ENCODE measurements at places on chromosomes 4 and X.

DNA sequence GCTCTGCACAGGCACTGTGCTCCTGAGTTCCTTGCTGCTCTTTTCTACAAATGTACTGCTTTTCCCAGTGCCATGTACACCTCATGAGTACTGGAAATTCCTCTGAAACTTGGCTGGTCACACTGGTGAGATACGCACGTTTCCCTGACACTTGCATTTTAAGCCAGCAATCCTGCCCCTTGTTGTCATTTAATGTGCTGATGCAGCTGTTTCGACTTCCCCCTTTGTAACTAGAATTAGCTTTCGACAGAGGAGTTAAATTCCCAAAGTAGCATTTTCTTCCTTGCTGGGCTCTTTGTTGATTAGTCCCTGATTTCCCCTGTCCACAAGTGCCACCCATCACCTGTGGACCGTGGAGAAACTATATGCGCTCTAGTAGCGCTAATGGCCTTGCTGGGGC is 77.5 kb downstream of the IQCM start:
- no peak for DNase-seq

GRCh38 chr4:123785538-123785937 is 388.9 kb downstream of the SPRY1 start:
- DNase-seq, result no peak

DNA sequence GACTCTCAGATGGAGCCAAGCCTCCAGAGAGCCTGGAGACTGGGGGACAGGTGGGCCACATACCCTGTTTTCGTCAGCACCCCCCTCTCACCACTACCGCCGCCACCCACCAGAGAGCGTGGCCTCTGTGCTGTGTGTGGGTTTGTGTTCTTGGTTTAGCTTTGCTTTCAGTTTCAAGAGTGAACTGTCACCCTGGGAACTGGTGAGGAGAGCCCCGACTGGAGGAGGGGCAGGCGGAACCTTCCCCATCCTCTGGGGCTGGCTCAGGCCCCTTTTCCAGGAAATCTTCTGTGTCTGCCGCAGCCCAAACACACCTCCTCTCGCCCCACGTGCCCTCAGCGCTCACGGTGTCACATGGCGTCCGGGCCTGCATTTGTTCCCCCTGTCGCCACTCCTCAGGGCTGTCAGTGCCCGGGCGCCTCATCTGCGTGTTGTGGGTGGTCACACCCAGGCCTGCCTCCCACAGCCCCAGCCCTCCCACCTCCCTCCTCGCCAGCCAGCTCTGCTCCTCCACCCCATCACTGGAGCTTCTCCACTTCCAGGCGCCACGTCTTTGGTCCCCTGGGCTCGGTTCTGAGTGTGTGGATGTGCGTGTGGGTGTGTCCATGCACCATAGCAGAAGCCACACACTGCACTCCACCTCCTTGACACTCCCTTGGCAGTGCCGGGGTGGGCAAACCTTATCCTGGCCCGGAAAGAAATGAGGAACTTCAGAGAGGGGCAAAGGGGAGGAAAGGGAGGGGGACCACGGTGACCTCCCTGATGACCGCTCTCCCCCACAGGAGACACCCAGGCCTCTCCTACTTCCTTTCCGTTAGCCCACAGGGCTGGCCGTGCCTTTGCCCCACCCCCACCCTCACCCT is 27.8 kb downstream of the ELF4 start:
- no peak for DNase-seq

GRCh38 chr4:10201381-10202223 is 85.0 kb upstream of the WDR1 start:
- DNase-seq, result no peak

DNA sequence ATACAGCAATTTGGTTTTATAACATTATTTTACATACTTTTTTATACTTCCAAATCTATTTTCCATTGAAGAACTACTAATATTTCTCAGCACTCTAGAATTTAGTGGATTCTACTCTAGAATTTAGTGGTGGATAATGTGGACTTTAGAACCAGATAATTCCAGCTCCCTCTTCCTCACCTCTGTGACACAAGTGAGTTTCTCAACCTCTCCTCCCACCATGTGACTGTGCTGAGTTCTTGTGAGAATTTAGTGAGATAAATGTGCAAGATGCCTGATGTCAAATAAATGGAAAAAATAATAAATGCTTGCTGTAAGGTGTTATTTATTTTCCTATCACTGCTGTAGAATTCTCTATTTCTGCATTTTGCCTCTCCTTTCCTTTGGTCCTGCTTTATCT is 107.3 kb downstream of the CPEB2 start:
- no peak for DNase-seq

GRCh38 chr4:25859429-25860148 is 3.2 kb downstream of the SEL1L3 start:
- no peak for DNase-seq

DNA sequence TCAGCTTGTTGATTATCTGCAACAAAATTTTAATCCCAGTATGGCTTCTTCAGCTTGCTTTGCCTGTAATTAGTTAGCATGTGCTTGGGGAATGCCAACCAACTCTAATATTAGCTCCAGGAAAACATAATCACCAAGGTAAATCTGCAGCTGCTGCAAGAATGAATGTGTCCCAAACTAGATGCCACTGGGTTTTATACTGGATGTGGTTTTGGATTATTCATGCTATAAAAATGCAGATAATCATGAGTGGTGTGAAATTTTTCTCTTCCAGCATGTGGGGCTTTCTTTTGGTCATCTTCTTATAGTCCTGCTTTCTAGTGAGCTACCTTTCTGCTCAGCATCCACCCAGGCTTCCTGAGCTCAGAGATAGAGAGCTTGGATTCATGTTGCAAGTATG is 295.9 kb upstream of the CASK start:
- no peak for DNase-seq

DNA sequence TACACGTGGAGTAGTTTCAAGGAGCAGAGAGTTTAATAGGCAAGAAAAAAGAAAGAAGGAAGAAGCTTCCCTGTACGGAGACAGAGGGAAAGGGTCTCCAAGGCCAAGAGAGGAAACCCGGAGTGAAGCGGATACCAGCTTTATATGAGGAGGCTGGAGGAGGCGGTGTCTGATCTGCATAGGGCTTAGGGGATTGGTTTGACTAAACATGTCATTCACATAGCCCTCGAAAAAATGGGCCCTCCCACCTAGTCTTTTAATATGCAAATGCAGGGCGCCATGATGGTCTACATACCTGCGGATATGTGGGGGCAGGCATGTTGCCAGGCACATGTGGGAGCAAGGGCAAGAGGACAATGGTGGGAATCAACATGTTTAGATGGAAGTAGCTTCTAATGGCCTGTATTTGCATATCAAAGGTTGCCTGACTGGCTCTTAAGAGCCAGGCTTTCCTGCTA is 103.1 kb upstream of the UGT8 start:
- DNase-seq, result no peak

DNA sequence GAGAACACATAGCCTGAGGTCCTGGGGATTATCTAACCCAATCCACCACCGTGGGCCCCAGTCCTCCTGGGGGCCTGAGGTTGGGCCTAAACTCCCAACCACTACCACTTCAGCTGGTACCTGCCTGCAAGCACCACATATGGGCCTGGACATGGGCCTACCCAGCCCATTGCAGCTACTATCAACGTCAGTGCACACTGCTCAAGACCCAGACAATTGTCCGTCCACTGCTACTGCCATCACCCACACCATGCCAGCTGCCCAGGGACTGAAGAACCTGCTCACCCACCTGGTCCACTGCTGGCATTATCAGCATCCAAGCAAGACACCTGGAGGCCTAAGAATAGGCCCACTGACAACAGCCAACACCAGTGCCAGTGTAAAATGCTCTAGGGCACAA is 88.1 kb downstream of the COL4A5 start:
- DNase-seq, result no peak

DNA sequence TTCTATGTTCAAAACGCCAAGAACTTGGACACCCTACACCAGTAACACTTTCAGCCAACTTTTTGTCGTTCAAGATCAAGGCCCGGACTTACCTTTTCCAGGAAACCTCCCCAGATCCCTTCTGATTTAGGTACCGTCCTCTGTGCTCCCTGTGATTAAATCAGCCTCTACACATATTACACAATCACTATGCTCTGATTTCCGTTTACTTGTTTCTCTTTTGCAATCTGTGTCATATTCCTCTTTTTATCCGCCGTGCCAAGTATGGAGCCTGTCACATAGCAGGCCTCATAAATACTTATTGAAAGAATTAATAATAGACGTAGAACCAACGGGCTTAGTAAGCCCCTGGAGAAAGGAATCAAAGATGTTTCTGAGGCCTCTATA is 722 bp upstream of the TMEM33 start:
- no peak for DNase-seq

- no peak for DNase-seq
Measured at GRCh38 chr4:1470816-1471442, 64.7 kb upstream of the NKX1-1 start.

GRCh38 chr4:182538031-182538430 is 294.8 kb downstream of the TENM3 start:
- no peak for DNase-seq

DNA sequence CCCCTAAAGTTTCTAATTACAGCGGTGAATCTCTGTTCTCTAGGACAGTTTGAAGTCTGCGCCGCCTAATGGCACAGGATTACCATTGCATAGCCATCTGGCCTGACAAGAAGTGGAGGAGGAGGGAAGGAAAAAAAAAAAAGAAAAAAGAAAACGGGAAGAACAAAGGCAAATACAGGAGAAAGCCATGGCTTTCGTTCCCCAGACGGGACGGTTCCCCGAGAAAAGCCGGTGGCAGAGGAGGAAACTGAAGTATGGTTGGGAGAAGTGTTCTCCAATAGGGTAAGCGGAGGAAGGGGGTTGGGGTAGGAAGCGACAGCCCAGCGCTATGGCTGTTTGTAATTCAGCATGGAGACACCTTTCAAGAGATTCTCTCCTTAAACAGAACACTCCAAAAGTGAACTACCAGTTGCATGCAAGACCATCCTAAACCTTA is 80.8 kb downstream of the HMGN5 start:
- DNase-seq, result no peak

- DNase-seq, result no peak
Measured at GRCh38 chr4:130424211-130424610, 1328.3 kb downstream of the C4orf33 start.

DNA sequence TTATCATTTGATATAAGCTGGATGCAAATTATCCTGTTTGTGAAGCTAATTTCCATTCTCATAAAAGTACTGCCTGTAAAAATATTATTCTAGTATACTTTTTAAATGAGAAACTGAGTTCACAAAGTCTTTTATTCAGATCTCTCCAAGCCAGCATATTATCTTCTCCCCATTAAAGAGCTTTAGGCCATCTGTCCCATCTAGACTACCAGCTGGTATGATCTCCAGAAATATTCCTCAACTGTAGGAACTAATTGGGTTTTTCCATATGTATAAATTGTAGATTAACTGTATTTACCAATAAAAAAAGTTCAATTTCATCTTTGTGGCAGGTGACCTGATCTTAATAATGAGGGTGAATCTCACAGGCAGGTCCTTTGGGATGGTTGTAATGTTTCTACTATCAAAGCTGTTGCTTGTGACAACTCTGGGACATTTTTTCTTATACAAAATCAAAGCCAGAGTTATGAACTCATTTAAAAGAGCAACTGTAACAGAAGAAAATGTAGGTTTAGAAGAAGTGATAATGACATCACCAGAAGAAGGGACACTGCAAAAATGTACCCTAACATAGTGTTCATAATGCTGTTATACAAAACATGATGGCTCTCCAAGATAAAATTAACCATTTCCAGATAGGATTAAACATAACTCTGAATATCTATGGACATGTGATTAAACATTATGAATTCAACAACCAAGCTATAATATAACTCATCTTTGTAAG is 132.8 kb downstream of the KCNIP4 start:
- DNase-seq, result no peak

- no peak for DNase-seq
Measured at GRCh38 chr4:13515268-13515667, 29.0 kb downstream of the NKX3-2 start.

DNA sequence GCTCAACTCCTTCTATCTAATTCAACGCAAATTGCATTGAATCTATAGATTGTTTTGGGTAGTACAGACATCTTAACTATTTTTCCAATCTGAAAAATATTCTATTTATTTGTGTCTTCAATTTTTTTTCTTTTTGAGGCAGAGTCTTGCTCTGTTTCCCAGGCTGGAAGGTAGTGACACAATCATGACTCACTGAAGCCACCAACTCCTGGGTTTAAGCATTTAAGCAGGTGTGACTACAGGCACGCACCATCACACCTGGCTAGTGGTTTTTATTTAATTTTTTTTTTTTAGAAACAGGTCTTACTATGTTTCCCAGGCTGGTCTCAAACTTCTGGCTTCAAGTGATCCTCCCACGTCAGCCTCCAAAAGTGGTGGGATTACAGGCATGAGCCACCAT is 98.3 kb downstream of the GK start:
- DNase-seq, result no peak

DNA sequence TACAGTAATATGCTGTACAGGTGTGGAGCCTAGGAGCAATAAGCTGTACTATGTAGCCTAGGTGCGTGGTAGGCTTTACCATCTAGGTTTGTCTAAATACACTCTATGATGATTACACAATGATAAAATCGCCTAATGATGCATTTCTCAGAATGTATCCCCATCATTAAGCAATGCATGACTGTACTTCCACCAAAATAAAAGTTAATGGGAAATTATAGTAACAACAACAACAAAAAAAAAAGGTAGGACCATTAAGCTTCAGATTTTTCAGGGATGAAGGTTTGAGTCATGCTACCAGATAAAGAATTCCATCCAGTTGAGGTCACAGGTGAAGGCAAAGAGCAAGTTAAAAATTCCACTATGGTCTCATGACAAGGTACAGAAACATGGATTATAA is 68.2 kb downstream of the MAGEA10 start:
- no peak for DNase-seq

- DNase-seq, result no peak
Measured at GRCh38 chr4:156312261-156312847, 358.7 kb upstream of the CTSO start.

DNA sequence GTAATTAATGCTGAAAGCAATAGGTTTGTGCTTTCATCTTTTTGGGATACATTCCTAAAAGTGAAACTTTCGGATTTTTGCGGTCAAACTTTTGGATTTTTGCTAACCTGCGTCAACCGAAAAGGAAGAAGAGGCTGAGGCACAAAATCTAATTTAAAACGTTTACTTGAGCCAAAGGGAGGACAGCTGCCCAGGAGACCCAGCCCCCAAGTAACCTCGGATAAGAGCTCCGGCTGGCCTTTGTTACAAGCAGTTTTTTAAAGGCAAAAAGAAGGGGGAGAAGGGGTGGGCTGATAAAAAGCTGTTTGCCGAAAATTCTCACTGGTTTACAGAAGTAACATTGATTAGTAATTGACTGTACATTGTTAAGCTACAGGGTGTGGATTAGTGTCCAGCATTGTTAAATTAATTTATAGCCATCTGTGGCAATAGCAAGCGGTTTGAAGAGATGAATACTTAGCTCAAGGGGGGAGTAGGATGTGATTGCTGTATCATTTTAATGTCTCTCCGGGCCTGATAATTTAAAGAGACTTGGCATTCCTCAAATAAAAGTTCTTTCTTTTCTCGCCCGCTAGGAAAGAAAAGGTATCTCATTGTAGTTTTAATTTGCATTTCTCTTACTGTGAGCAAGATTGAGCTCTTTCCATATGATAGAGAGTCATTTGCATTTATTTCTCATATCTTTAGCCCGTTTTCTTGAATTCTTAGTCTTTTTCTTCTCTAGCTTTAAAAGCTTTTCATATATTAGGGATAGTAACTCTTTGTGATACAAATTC is 59.1 kb upstream of the USP9X start:
- DNase-seq, result no peak

- DNase-seq, result no peak
Measured at GRCh38 chr4:171430495-171430894, 382.7 kb upstream of the GALNTL6 start.

GRCh38 chrX:136768469-136769084 is 12.2 kb downstream of the ARHGEF6 start:
- DNase-seq, result no peak

Measured in D721Med (cell line).